ENCODE measurements at places on chromosomes 2 and 18.

- DNase-seq = no peak
These were observed 210.6 kb downstream of the C1D start for GRCh38 chr2:67851956-67852824.

GRCh38 chr18:59038295-59039039 is 101.2 kb upstream of the SEC11C start:
- DNase-seq = no peak

DNA sequence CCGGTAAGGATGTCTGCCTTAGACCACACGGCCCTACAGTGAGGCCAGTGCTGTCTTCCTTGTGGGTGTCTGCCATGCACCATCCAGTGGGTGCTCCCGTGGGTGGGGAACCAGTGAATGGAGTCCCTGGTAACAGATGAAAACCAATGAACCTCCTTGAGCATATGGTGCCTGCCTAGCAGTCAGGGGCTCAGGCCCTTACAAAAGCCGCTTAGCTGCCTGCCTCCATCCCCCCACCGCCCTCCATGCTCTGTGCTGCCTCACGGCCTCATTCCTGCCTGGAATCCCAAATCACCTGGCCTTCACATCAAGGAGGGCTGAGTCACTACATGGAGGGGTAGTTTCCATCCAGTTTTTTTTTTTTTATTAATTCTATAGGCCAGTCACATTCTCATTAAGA is 30.8 kb upstream of the TRIB2 start:
- DNase-seq = no peak

GRCh38 chr2:66127656-66128055 is 307.3 kb upstream of the MEIS1 start:
- no peak for DNase-seq

- no peak for DNase-seq
These were observed 68.4 kb downstream of the COL5A2 start for GRCh38 chr2:189111063-189111715.

- DNase-seq = no peak
These were observed 123.5 kb downstream of the TANC1 start for GRCh38 chr2:159091976-159092375.

GRCh38 chr2:152343426-152343825 is 8.5 kb downstream of the FMNL2 start:
- DNase-seq = no peak

DNA sequence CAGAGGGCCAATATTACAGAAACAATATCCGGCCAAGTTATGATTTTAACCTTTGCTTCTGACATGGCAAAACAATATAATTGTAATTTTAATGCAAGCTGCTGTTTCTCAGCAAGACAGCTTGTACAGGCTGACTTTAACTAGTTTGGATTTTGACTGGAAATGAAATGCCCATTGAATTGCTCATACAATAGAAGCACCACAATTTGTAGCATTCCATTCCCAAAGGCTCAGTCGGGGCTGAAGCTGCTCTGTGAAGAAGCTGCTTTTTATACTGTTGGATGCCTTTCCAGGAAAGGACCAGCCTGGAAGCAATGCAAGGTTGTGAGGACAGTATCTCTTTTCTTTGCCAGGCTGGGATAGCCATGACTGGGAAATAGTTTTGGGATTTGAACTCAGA is 677.0 kb upstream of the FANCL start:
- DNase-seq = no peak

DNA sequence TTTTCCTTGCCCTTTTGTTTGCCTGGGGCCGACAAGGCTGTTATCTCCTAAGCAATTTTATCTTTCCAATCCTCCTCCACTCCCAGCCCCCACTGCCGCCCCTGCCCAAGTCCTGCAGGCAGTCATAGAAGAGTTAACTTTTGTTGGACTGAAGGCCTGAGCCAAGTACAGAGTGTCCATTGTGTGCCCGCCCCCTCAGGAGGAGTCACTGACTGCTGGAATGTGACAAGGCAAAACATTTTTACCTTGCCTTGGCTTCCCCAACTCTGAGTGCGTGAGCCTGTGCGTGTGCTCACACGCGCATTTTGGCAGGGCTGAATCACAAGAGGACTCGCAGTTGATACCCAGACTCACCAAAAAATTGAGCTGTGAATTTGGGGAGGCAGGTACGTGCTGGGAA is 16.2 kb downstream of the SETBP1 start:
- DNase-seq = no peak

- DNase-seq = no peak
These were observed 14.7 kb downstream of the ERLEC1 start for GRCh38 chr2:53801547-53801946.

DNA sequence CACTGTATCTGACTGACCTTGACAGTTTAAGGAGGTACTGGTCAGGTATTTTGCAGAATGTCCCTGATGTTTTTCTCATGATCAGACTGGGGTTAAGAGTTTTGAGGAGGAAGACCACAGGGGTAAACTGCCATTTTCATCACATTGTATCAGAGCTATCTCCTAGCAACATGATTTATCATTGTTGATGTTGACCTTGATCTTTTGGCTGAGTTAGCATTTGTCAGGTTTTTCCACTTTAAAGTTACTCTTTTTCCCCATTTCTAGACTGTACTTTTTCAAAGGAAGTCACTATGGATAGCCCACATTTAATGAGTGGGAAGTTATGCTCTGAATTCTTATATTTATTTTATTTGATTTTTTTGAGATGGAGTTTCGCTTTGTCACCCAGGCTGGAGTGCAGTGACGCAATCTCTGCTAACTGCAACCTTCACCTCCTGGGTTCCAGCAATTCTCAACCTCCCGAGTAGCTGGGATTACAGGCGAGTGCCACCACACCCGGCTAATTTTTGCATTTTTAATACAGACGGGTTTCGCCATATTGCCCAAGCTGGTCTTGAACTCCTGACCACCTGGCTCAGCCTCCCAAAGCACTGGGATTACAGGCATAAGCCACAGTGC is 17.7 kb upstream of the SLC39A10 start:
- DNase-seq = no peak

DNA sequence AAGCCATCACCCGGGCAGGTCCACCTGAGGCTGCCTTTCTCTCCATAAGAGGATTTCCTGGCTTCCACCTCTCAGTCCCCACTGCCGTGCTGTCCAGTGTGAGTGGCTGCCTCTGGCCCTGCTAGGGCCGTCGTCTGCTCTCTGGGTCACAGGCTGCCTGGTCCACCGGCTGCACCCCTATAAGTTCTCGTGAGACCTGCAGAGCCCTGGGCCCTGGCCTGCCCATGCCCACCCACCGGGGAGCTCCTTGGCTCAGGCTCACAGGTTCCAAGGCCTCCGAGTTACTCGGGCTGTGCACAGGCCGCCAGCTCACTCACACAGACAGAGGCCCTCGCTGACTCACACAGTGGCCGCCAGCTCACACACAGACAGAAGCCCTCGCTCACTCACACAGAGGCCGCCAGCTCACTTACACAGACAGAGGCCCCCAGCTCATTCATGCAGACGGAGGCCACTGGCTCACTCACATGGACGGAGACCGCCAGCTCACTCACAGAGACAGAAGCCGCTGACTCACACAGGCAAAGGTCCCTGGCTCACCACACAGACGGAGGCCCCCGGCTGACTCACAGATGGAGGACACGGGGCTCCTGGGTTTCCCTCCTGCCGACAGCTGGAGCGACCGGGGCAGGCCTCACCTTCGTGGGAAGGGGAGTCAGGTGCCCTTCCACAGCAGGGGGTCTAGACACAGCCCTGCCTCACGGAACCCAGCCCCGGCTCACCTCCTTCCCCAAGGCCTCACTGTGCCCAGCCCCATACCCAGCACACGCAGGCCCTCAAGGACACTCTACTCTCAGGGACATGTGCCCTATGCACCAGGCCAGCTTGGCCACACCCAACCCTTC is 334.1 kb upstream of the MYT1L start:
- no peak for DNase-seq

DNA sequence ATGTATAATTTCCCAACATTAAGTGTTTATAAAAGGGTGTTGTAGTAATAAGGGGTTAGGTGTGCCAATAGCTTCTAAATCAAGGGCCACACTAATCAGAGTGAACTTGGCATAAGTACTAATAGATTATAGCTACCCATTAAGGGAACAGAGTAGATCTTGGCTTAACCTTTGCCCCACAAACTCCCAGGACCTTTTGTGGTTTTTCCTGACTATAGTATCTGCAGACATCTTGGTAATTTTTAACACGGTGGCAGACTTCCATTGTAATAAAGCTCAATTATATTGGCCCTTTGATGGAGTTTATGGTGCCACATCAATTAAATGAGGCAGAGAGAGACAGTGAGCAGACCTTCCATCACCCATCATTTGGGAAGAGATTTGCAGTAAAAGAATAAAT is 358.5 kb upstream of the HNRNPA3 start:
- DNase-seq = no peak

GRCh38 chr18:2898186-2898640 is 51.4 kb downstream of the EMILIN2 start:
- no peak for DNase-seq

- no peak for DNase-seq
These were observed 162.4 kb downstream of the DDX1 start for GRCh38 chr2:15753811-15754702.

DNA sequence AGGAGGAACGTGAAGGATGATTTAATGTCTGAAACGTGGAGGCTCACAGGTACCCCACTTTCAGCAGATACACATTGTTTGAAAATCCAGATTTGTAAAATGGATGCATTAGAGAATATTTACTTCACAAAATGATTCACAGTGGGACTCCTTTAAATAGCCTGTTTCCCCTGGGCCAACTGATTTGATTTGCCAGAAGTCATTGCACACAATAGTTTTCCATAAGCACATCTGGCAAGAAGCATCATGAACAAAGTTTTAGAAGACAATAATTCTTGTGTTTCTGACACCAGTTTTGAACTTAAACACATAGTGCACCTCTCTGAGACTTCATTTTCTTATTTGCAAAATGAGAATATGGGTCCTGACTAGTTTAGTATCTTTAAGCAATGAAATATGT is 451.4 kb upstream of the SLC14A2 start:
- DNase-seq = no peak

DNA sequence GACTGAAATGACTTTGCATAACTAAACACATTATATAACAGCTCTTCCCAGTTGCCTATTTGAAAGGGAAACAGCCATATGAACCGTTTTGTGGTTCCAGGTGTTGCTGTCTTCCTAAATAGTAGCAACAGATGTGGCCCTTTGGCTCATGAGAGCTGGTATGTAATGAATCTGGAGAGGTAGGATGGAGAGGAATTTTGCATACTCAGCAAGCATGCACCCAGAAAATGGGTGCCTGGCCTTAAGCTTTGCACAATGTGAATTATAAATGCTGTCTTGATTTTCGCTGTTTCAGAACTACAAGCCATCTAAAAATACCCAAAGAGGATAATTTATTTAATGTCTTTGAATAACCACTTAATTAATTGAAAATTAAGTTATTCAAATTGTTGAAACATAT is 15.6 kb upstream of the ERBB4 start:
- no peak for DNase-seq

GRCh38 chr2:71614976-71615766 is 161.8 kb downstream of the DYSF start:
- no peak for DNase-seq

DNA sequence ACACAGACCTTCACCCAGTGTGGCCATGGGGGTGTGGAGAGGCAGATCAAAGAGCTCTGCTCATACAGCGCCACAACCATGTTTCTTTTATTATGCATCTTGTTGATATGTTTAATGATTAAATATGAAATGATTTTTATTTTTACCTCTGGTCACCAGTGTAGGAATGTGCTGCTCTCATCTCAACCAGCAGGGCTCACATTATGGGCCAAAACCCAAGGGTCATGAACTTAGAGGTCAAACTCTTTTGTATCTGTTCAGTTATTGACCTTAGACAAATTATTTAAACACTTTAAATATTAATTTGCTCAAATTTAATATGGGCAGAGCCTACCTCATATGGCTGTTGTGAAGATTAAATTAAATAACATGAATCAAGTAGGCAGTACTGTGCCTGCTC is 386.2 kb downstream of the ALK start:
- DNase-seq = no peak

DNA sequence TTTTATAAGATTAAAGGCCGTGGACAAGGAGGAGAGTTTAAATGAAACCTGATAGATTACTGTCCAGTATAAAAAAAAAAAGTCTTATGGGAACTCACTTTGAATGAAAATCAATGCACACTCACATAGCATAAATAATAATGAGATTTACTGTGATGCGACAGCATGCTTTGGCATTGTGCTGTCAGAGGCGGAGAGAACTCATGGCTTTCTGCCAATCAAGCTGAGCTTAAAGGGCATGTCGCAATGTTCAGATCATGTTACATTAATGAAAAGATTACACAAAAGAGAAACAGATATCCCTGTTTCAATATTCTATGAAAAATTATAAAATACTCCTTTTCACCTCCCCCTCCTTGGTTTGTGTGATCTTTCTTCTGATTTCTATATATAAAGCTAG is 310.8 kb downstream of the ERBB4 start:
- no peak for DNase-seq

- no peak for DNase-seq
These were observed 118.9 kb upstream of the POU3F3 start for GRCh38 chr2:104734937-104735586.

DNA sequence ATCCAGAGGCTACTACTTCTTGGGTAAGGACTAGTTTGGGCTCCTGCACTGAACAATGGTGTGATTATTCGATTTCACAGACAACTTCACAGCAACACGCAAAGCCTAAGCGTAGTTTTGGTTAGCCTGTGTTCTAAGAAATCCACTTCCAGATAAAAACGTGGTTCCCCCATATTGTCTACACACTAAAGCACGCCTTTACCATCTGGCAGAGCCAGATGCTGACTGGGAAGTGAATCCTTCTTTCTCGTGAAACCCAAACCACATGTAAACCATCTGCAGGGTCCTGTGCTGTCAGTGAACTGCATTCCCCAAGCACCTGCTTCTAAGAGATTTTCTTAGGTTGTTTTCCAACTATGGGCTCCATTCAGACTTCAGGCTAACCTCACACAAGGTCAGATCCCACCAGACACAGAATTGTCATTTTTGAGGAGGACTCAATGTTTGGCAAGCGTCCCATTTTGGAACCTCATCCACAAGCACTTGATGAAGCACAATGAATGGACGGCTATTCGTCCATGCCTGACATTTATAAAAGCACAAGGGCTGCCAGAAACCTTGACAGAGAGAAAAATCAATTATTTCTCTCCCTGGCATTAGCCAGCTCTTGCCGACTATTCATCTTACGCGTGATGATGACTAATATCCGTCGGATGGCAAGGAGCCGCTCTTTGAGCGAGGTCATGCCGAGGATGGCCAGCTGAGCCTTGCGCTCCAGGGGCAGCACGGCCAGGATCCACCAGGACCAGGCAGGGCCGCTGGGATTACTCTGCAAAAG is 38.4 kb downstream of the LONRF2 start:
- DNase-seq = no peak

All from effector CD8-positive, alpha-beta T cell (primary cell).